ENCODE measurements at places on chromosomes 12 and 14. TPM values are rescaled to one million over a fixed set of nuclear protein-coding genes. Genes with fewer than 3 reads are reported as not detected.

Gene TARBP2
- 26.2 TPM for total RNA-seq

Gene CLMN
- total RNA-seq = 3.9 TPM

Gene GLI1
- total RNA-seq = under 0.01 TPM

Gene KCNMB4
- 5.1 TPM for total RNA-seq

Gene P2RX7
- total RNA-seq = under 0.01 TPM

Gene SYT1
- 5.8 TPM for total RNA-seq

Gene RABGGTA
- total RNA-seq = 28.0 TPM

Gene TAS2R42
- total RNA-seq = not detected

Gene GLIPR1L1
- not detected for total RNA-seq

Data from regular cardiac myocyte (primary cell).